Karpas-422 (cell line): ENCODE measurements at places on chromosomes 6 and 20. TPM values are rescaled to one million over a fixed set of nuclear protein-coding genes. Genes with fewer than 3 reads are reported as not detected.

Gene BPI
- total RNA-seq: not detected in 2 replicates

Gene NFATC2
- total RNA-seq: 22.5 and 32.3 TPM in 2 replicates

Gene SLC17A3
- not detected in 2 replicates for total RNA-seq

Gene PEX7
- total RNA-seq: 13.6 and 18.0 TPM in 2 replicates

Gene IL17A
- total RNA-seq: not detected in 2 replicates

Gene PRSS16
- 0.94 TPM in 1 of 2 replicates, not detected in the other for total RNA-seq
